Stimulated activated CD8-positive, alpha-beta memory T cell treated with anti-CD3 and anti-CD28 coated beads, Interleukin-7, amount 100 ng/mL, for 48 hours (primary cell): ENCODE measurements at places on chromosomes 5 and 9.

GRCh38 chr5:43190755-43191603 lies 1.0 kb upstream of the NIM1K start:
- no peak for DNase-seq

DNA sequence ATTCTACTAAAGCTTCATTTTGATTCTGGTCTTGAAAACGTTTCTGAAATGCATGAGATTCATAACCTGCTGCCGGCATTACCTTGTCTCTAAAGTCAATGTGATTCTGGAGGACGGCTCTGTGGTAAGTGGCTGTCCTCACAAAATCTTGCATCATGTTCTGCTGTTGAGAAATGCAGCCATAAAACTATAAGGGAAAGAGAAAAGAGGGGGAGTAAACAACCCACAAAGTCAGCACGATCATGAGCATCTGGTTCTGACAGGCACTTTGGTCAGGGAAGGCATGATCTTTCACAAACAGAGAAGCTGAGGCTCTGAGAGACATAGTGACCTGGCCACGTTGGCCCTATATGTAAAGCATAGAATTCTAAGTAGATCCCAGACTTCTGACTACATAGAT lies 168.9 kb upstream of the PUM3 start:
- DNase-seq, result no peak

DNA sequence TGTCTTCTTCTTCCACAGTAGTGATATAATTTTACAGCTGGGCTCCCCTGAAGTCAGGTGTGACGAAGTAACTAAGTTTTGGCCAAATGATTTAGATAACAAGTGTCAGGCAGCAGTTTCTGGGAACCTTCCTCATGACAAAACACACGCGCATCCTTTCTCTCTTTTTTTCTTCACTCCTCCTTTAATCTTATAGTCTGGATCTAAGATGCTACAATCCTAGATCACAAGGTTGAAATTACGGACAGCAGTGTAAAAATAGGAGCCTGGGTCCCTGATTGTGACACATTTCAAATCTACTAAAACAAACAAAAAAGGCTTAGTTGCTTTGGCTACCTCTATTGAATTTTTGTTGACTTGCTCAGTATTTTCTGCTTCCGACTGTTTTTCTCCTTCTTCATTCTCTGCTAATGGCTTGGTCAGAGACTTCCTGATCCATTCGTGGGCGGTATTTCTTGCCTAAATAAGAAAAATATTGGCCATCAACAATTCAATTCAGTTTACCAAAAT lies 36.1 kb downstream of the FAM114A2 start:
- DNase-seq, result no peak

DNA sequence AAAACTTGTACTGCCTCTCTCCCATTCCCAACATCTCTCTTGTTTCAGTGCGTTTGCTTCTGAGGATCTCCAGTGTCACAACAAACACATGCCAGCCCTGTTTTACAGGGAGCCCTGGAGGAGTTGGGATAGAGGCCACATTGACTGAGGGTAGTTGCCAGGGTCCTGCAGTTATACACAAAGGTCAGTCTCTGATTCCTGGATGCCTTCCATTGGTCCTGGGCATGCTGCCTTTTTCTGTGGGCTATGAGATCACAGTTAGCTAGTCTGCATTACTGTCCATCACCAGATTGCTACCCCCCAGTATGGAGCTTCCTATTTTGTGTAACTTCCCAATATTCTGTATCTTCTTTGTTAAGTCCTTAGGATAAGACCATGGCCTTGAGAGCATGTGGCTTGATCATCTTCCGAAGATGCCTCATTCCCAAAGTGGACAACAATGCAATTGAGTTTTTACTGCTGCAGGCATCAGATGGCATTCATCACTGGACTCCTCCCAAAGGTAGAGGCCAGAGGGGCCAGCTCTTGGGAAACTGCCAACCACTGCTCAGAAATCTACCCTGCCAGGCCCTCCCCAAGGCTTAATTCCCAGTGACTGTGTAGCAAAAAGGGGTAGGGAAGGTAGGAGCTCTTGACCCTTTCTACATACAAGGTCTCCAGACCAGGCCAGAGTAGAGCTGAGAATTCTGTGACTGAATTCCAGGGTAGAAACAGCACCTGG lies 9.5 kb downstream of the NUDT2 start:
- no peak for DNase-seq

- no peak for DNase-seq
Measured at GRCh38 chr5:38551030-38552017, 5.1 kb downstream of the LIFR start.

- DNase-seq, result no peak
Measured at GRCh38 chr5:174251305-174252000, 205.9 kb downstream of the NSG2 start.

GRCh38 chr9:122816163-122816867 lies 12.1 kb downstream of the PDCL start:
- DNase-seq, result no peak

GRCh38 chr9:92493749-92494387 lies 11.6 kb upstream of the ASPN start:
- no peak for DNase-seq

DNA sequence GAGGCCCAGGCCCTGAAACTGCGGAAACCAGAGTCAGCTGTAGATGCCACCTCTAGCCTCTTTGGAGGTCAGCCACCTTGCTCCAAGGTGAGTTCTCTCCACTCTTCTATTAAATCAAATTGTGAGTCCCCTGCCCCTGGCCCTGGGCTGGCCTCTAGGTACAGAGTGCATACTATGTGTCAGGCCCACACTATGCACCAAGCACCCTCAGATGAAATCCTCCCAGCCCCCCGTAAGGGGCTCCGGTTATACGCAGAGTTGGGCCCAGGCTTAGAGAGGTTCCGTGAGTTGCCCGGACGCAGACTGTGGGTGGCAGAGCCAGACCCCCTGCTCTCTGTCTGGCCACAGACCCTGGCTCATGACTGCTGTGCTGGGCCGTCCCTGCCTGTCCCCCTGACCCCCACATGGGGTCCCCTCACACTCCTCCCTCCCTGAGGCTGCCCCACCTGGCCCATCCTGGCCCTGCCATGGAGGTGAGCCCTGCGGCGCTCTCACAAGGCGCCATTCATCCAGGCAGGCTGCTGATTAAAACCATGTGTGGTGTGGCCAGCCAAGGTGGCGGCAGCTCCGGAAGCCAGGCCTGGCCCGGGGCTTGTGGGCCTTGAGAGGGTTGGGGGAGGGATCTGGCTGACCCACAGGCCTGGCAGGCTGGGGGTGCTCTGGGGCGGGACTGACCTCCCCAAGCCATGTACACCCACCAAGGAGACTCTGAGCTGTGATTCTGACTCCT lies 65.5 kb upstream of the SYNPO start:
- no peak for DNase-seq

DNA sequence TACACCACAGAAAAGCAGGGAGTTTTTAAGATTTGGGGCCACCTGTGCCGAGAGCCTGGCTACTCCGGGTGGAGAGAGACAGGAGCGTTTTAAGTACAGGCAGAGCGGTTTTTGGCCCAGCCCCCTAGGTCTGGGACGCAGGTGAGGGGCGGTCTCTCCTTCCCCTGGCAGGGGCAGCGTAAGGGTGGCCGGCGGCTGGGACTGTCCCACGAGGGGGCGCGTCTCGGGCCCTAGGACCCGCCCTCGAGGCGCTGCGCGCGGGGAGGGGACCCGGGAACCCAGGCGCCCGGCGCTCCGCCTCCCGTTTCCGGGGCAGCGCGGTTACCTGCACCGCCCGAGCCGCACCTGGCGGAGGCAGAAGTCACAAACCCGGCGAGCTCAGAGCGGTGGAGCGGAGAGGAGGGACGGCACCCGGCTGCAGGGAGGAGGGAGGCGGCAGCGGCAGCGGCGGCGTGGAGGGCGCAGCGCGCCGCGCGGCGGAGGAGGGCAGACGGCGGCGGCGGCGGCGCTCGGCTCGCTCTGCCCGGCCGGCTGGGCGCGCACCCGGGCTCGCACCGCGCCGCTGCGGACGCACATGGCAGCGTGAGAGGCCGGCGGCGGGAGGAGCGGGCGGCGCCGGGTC lies at the start of gene WWC1:
Gene WWC1, plus strand, starts transcription at position 304 of the 622 bp plus-strand sequence. CDS start 508 bp downstream, outside the sequence.
- DNase-seq, result peak; percentile 24

DNA sequence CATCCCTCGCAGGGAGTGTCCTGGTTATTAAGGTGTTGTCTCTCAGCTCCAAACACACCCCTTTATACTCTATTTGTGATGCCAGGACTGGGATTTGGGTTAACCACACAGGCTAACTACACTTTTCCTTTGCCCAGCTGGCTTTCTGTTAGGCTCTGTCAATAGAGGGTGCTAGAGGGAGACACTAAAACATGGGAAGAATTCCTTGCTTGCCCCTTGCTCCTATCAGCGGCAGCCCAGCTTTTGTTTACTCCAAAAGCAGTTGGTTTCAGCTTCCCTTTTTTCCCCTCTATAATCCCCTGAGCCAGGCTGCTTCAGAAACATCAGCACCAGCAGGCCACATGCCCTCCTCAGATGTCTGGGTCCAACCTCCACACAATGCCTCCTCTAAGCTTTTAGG lies 297.1 kb downstream of the KCTD16 start:
- no peak for DNase-seq

GRCh38 chr5:137072361-137073115 lies 426.6 kb downstream of the SPOCK1 start:
- DNase-seq, result no peak

DNA sequence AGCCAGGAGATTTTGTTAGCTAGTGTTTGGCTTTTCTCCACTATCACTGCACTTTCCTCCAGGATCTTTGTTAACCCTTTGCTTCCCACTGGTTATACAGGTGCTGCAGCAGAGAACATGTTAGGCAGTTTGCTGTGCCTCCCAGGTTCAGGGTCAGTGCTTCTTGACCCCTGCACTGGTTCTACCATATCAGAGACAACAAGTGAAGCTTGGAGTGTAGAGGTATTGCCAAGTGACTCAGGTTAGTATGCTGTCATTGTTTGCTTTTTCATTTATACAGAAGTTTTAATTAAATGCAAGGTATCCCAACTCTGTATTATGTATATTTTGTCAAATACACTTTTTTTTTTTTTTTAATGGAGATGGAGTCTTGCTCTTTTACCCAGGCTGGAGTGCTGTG lies 68.4 kb downstream of the GAPVD1 start:
- no peak for DNase-seq

GRCh38 chr5:37638897-37639296 lies 200.9 kb downstream of the GDNF start:
- no peak for DNase-seq

DNA sequence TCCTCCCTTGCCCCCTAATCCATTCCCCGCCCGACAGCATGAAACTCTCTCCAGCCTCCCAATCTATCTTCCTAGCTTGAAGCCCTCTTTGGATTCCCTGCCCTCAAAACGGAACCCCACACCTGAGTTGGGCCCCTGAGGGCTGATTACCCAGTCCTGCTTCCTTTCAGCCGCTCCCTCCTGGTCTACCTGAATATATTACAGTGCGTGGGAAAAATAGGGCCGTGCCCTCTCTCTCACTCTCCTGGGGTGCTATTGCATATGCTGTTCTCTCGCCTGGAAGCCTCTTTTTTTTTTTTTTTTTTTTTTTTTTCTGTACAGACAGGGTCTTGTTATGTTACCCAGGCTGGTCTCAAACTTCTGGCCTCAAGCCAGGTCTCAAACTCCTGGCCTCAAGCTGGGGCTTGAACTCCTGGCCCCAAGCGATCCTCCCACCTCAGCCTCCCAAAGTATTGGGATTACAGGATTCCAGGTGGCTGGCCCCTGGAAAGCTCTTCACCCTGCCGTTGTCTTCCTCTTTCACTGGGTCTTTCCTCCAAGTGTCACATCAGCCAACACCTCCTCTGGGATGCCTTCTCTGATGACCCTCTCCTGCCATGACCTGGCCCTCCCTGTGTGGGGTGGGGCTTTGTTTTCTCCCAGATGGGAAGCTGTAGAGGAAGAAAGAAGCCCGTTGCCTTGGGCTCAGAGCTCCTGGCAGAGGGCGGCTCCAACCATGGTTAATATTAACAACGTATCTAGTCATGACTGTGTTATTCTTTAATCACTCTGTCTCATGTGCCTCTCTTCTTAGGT lies 8.2 kb downstream of the DNM1 start:
- no peak for DNase-seq

DNA sequence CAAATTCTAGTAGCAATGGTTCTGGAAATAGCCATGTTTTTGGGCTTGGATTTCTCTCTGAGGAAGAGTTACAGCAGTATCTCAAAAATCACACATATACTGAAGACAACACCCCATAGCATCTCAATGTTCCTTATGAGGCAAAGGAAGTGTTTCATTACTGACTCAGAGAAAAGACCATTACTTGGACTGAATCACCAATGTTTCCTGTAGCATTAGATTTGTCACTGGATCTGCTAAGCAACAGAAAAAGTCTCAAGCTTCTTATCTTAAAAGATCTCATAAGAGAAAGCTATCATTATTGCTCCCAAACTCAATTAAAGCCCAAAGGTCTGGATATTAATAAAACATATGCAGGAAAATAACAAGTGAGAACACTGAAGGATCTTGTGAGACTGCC lies 272.4 kb downstream of the ADAMTS6 start:
- DNase-seq, result no peak

DNA sequence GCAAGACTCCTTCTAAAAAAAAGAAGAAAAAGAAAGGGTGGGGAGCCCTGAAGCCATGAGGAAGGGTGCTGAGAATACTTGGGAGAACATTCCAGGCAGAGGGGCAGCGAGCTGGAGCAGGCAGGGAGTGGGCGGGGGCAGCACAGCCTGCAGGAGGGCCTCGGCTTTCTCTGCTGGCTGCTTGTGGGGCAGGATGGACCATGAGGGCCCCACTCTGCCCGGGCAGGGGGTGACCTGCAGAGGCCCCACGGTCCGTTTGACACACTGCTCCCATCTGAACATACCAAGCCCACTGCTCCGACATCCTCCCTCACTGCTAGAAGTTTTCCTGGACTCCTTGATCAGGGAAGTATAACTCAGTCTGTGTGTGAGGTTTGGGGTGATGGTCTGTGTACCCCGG lies 11.7 kb upstream of the NUP214 start:
- no peak for DNase-seq

- DNase-seq, result no peak
Measured at GRCh38 chr5:114346181-114346580, 15.7 kb upstream of the KCNN2 start.

DNA sequence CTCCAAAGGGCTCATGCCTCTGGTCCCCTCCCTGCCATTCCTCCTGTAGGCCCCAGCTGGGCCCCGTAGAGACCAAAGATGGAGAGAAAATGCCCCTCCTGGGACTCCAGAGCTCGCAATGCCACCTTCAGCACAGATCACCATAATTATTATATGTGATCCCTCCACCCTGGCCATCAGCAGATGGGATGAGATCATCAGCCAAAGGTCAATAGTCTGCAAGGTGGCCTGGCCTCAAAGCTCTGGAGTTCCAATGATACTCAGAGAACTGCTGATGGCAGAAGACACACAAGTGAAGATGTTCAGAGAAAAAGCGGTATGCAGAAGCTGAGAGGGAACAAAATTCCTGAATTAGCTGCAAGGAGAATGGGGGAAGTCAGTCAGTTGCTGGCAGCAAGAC lies 5.0 kb downstream of the RPP25L start:
- DNase-seq, result no peak

- no peak for DNase-seq
Measured at GRCh38 chr5:80964491-80964890, 4.3 kb downstream of the RASGRF2 start.

DNA sequence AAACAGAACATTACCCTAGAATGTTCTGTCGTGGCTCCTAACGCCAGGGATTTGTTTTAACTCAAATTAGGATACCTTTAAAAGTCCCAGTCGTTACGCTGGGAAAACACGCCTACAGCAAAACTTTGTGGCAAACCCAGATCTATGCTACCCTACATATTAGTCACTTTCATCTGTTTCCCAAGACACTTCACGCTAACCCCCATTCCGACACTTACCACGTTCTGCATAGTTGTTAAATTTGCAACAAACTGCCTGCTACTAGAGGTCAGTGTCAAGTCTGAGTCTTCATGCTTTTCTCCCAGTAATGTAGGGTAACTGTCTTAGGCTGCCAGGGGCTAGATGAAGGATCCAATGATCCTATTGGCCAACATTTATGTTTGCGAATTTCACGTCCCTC lies 140.3 kb downstream of the RASEF start:
- no peak for DNase-seq

GRCh38 chr5:9852671-9853070 lies 222.5 kb upstream of the TAS2R1 start:
- DNase-seq, result no peak
